CD4-positive, alpha-beta memory T cell (primary cell): ENCODE measurements at places on chromosomes 7 and 10. TPM values are rescaled to one million over a fixed set of nuclear protein-coding genes. Genes with fewer than 3 reads are reported as not detected.

DNA sequence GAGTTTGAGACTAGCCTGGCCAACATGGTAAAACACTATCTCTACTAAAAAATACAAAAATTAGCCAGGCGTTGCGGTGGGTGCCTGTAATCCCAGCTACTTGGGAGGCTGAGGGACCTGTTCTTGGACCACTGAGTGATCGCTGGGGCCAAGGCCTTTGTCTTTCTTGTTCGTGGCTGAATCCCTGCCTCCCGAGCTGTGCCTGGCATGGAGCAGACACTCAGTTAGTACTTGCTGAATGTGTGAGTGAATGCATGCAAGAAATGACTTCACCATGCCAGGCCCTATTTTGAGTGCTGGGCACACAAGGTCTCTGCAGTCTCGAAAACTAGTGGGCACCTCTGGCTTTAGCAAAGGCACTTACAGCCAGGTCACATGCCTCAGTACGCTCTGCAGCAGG, 85.1 kb downstream of the HIP1 start:
- no peak overlapping the region for H3K27ac ChIP-seq
- no peaks in the 10 kb centered on the region for H3K36me3 ChIP-seq
- H3K4me1 ChIP-seq, result no peaks in the 10 kb centered on the region
- no peaks in the 10 kb centered on the region for H3K27me3 ChIP-seq

HSPA12A gene
- polyA plus RNA-seq, result 0.14 TPM

- peaks cover 56% of the 10 kb centered on the region for H3K4me1 ChIP-seq
- peak; percentile 81 for DNase-seq
- no peak overlapping the region for H3K27ac ChIP-seq
- H3K36me3 ChIP-seq, result no peaks in the 10 kb centered on the region
- H3K4me3 ChIP-seq, result peak overlapping the region; percentile 22
These were observed 3.2 kb downstream of the MKX start for GRCh38 chr10:27742195-27743011.

DNA sequence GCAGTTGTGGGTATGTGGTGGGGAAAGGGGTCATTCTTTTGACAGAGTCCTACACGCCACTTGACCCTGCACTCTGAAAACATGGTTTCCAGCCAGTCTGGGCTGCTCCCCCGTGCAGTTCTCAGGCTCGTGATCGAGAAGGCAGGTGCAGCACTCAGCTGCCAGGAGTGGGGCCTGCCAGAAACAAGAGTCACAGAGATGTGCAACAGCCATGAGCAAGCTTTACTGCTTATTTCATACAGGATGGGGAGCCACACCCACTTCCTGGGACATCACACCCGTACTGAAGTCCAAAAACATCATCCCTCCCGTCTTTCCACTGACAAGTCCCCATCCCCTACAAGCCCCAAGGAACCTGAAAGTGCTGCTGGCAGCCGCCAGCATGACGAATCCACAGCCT, 9.3 kb downstream of the ATG9B start:
- H3K4me3 ChIP-seq, result no peak overlapping the region
- H3K27ac ChIP-seq, result peak overlapping the region; percentile 96
- peak; percentile 43 for DNase-seq
- peaks cover 90% of the 10 kb centered on the region for H3K4me1 ChIP-seq
- H3K36me3 ChIP-seq, result no peaks in the 10 kb centered on the region

- no peak overlapping the region for H3K27ac ChIP-seq
- no peaks in the 10 kb centered on the region for H3K4me1 ChIP-seq
- no peaks in the 10 kb centered on the region for H3K36me3 ChIP-seq
- no peaks in the 10 kb centered on the region for H3K27me3 ChIP-seq
These were observed 166.0 kb upstream of the TCF7L2 start for GRCh38 chr10:112784022-112784461.

GRCh38 chr7:55537458-55537990, 34.8 kb downstream of the VOPP1 start:
- peaks cover 76% of the 10 kb centered on the region for H3K4me1 ChIP-seq
- no peaks in the 10 kb centered on the region for H3K27me3 ChIP-seq
- H3K4me3 ChIP-seq, result peak overlapping the region; percentile 33
- H3K36me3 ChIP-seq, result no peaks in the 10 kb centered on the region

- no peaks in the 10 kb centered on the region for H3K36me3 ChIP-seq
- H3K4me3 ChIP-seq, result no peak overlapping the region
- DNase-seq, result no peak
- H3K27ac ChIP-seq, result no peak overlapping the region
- H3K27me3 ChIP-seq, result no peaks in the 10 kb centered on the region
- peaks cover 6% of the 10 kb centered on the region for H3K4me1 ChIP-seq
These were observed 53.0 kb downstream of the KLRG2 start for GRCh38 chr7:139430443-139430842.

NCF1 gene
- 8.1 TPM for polyA plus RNA-seq

DNA sequence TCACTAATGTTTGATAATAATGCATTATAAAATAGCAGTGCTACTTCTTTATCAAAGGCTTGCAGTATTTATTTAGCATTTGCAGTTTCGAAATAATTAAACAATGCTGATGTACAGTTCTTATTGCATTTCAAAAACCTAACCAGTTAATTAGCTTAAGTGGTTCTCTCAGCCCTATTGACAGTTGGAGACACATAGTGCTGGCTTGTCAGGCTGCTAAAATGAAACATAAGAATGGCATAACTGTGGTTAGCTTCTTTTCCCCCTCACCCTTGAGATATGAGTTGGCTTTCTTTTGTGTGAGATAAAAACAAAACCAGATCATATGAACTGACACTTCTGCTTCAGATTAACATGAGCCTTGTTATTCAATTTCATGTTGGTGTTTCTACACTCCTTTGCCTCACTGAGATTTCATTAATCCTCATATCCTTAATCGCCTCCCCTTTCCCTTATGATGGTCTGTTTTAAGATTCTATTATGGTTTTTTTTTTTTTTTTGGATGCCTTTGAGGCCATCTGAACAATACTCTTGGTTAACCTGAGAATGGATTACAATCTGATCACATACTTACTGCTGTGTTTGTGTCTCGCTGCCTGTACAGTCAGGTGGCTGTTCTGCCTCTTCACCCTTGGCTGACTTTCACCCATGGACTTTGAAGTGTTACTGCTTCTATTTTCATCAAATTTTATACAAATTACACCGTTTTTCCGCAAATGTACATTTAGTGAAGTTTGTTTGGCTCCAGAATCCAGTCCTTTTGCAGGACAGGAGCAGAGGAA, 108.0 kb downstream of the SDK1 start:
- no peaks in the 10 kb centered on the region for H3K4me1 ChIP-seq
- no peak overlapping the region for H3K4me3 ChIP-seq
- H3K27ac ChIP-seq, result no peak overlapping the region
- no peaks in the 10 kb centered on the region for H3K36me3 ChIP-seq

PRLHR gene
- not detected for polyA plus RNA-seq

DNA sequence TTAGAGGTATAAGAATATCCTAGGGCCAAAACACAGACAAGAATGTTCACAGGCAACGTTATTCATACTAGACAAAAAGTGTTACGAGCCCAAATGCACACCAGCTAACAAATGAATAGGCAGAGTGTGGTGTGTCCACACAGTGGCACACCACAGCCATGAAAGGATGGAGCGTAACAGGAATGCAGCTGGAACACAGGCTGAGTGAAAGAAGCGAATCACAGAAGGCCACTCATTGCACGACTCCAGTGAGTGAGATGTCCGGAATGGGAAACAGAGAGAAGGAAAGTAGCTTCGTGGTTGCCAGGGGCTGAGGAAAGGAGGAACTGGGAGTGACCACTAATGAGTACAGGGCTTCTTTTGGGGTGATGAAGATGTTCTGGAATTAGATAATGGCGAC, 198.8 kb downstream of the TNS3 start:
- no peaks in the 10 kb centered on the region for H3K4me1 ChIP-seq
- no peaks in the 10 kb centered on the region for H3K27me3 ChIP-seq
- DNase-seq, result no peak

- no peak for DNase-seq
- no peaks in the 10 kb centered on the region for H3K36me3 ChIP-seq
- no peak overlapping the region for H3K4me3 ChIP-seq
- no peaks in the 10 kb centered on the region for H3K4me1 ChIP-seq
These were observed 107.5 kb downstream of the ITGB8 start for GRCh38 chr7:20438248-20438647.

- no peak for DNase-seq
- no peak overlapping the region for H3K4me3 ChIP-seq
- peaks cover 5% of the 10 kb centered on the region for H3K27me3 ChIP-seq
- peaks cover 8% of the 10 kb centered on the region for H3K4me1 ChIP-seq
- H3K36me3 ChIP-seq, result no peaks in the 10 kb centered on the region
These were observed 37.7 kb downstream of the EN2 start for GRCh38 chr7:155495440-155496248.

TMEM270 gene
- polyA plus RNA-seq, result not detected

DNA sequence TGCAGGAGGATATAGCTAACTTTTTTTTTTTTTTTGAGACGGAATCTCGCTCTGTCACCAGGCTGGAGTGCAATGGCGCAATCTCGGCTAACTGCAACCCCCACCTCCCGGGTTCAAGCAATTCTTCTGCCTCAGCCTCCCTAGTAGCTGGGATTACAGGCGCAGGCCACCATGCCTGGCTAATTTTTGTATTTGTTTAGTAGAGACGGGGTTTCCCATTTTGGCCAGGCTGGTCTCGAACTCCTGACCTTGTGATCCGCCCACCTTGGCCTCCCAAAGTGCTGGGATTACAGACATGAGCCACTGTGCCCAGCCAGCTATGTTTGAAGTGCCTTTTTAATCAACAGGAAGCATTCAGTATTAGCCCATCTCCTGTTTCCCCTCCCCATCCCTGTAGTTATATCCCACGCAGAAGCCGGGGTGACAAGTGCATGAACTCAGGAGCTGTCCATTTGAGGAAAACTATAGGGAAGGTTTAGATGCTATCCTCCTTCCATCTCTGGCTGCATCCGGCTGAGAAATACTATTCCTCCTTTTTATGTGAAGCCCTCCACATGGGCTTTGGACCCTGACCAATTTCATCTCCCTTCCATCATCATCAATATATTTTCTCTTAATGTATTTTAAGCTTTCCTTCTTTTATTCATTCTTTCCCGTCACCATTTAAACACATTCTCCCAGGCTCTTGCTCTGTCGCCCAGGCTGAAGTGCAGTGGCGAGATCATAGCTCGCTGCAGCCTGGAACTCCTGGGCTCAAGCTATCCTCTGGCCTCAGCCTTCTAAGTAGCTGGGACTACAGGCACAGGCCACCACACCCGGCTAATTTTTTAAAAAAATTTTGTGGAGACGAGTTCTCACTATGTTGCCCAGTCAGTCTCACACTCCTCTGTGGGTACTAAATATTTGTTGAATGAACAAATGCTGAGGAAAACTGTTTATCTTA, 1.3 kb upstream of the POT1 start:
- no peaks in the 10 kb centered on the region for H3K27me3 ChIP-seq
- no peaks in the 10 kb centered on the region for H3K36me3 ChIP-seq
- no peak for DNase-seq
- peaks cover 18% of the 10 kb centered on the region for H3K4me1 ChIP-seq
- no peak overlapping the region for H3K27ac ChIP-seq

LMOD2 gene
- 0.17 TPM for polyA plus RNA-seq

DNA sequence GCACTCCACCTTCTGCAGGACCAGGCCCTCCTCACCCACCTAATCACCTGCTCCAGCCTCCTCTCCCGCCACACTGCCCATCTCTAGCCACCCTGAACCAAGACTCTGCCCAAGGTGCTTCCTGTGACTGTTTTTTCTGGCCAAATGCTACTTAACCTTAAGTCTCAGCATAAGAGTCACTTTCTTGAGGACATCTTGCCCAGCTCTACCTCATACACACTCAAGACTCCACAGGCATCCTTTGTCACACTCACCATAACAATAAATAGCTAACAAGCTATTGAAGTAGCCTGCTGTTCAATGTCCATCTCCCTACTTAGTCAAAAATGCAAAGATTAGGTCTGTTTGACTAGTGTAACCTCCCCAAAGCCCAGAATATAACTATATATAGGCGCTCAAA, 455.4 kb upstream of the NFE2L3 start:
- no peaks in the 10 kb centered on the region for H3K27me3 ChIP-seq
- no peaks in the 10 kb centered on the region for H3K4me1 ChIP-seq
- no peak for DNase-seq
- no peak overlapping the region for H3K27ac ChIP-seq
- H3K4me3 ChIP-seq, result no peak overlapping the region
- H3K36me3 ChIP-seq, result no peaks in the 10 kb centered on the region

TFAM gene
- polyA plus RNA-seq, result 28.5 TPM

- H3K4me1 ChIP-seq, result no peaks in the 10 kb centered on the region
- H3K36me3 ChIP-seq, result no peaks in the 10 kb centered on the region
- no peaks in the 10 kb centered on the region for H3K27me3 ChIP-seq
- no peak overlapping the region for H3K4me3 ChIP-seq
These were observed 20.8 kb upstream of the RET start for GRCh38 chr10:43055991-43056567.

ANKRD30A gene
- not detected for polyA plus RNA-seq

DNA sequence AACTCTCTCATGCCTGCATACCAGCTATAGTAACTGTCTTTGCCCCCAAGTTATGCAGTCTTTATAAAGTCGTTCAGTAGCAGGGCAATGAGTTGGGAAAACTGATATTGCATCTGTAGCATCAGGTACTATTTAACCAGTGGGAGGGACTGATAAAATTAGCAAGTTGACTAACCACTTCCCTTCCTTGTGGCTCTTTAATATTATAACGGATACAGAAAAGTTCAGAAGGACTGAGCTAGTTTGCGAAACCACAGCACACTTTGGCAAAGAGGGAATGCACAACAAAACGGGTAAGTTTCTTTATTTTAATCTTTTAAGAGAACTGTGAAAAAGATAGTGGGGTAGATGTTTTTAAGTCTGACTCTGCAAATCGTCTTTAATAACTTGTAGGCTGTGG, 205.3 kb upstream of the HDAC9 start:
- no peak overlapping the region for H3K27ac ChIP-seq
- DNase-seq, result no peak
- H3K27me3 ChIP-seq, result no peaks in the 10 kb centered on the region
- no peaks in the 10 kb centered on the region for H3K36me3 ChIP-seq
- H3K4me1 ChIP-seq, result peaks cover 15% of the 10 kb centered on the region

GRCh38 chr10:6035101-6035834, 26.9 kb downstream of the IL2RA start:
- H3K4me1 ChIP-seq, result peaks cover 74% of the 10 kb centered on the region
- no peaks in the 10 kb centered on the region for H3K36me3 ChIP-seq
- H3K27ac ChIP-seq, result no peak overlapping the region
- H3K4me3 ChIP-seq, result no peak overlapping the region
- no peak for DNase-seq

DNA sequence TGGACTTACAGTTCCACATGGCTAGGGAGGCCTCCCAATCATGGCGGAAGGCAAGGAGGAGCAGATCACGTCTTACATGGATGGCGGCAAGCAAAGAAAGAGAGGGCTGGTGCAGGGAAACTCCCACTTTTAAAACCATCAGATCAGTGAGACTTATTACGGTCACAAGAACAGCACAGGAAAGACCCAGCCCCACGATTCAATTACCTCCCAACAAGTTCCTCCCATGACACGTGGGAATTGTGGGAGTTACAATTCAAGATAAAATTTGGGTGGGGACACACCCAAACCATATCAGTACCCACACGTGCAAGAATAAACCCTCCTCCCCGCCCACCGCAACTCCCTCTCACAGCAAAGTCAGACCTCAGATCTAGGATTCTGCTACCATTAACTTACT, 4.5 kb upstream of the AIFM2 start:
- no peak overlapping the region for H3K4me3 ChIP-seq
- peaks cover 4% of the 10 kb centered on the region for H3K4me1 ChIP-seq
- H3K27ac ChIP-seq, result no peak overlapping the region
- H3K36me3 ChIP-seq, result peaks cover 7% of the 10 kb centered on the region
- DNase-seq, result no peak

ABHD11 gene
- polyA plus RNA-seq, result 7.4 TPM
